ENCODE measurements at places on chromosomes 12 and 14.

GRCh38 chr12:53068811-53069585 lies 10.2 kb downstream of the SPRYD3 start:
- DNase-seq = no peak

DNA sequence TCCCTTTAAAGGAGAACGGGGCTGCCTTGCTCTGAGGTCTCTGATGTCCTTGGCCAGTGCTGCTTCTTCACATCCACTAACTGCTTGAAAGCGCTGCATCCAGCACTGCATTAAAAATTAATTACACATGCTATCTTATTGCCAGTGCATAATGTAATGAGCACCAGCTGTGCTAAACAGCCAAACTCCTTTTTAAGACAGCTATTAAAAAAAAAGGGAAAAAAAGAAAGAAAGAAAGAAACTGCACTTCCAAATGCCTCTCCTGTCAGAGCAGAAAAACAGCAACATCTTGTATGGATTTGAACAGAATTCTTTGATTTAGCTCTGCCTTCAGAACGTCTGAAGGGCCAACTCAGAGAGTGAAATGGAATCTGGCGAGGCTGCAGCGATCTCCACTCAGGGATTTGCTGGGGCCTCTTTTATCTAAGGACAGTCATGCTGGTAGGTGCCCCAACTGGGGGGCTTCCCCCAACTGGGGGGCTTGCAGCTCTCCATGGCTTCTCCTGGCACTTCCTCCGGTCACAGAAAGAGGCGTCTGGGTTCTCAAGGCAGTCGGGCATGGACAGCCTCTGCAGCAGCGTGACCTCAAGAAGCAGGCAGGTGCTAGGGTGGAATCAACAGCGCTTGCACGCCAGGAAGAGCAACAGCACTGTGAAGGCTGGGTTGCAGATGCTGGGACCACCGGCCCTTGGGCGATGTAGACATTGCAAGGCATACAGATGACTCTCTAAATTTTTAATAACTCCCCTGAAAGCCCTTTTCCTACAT lies 46.4 kb downstream of the BCL11B start:
- DNase-seq = no peak

GRCh38 chr14:35250319-35250718 lies 41.9 kb upstream of the PSMA6 start:
- no peak for DNase-seq

GRCh38 chr14:20539906-20540305 lies 20.9 kb downstream of the RNASE9 start:
- no peak for DNase-seq

- no peak for DNase-seq
Measured at GRCh38 chr14:71661441-71661840, 270.8 kb upstream of the RGS6 start.

- DNase-seq = no peak
Measured at GRCh38 chr14:51849097-51849496, 11.3 kb upstream of the GNG2 start.

DNA sequence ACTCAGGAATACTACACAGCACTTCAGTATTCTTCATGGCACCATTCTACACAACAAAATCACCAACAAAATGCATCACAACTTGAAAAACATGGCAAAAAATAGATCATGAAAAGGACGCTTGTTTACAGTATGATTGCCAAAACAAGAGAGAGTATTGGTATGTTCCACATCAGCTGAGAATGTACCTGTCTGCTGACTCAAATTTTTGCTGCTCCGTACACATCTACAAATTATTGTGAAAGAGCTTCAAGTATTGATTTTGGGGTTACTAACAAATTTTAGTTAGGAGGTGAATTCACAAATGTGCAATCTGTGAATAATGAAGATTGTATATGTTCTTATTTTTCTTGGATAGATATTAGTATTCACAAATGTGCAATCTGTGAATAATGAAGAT lies 105.4 kb downstream of the GPHN start:
- no peak for DNase-seq

- no peak for DNase-seq
Measured at GRCh38 chr12:103205906-103206305, 248.4 kb downstream of the ASCL1 start.

DNA sequence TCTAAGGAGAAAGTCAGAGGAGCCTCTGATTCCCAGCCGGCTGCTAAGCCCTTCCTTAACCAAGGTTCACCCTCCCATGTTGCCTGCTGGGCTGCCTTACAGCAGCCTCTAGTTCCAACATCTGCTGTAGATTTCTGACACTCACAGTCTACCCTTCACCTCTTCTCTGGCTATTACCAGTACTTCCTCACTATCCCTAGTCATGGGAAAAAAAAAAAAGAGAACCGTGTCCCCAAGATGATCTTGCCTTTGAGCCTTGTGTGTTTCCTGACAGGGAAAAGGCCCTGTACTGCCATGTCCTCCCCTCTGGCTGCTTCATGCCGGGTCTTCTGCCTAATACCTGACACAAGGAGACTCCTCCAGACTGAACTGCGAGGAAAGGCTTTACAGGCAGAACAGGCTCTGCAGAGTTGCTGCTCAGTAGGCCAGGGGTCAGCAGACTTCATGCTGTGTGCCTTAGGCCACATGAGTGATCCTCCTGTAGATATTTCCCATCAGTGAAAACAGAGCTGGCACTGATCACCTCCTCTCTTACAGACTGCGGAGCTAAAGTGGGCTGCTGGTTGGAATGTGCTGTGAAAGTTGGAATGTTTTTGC lies 46.8 kb downstream of the PRKCH start:
- DNase-seq = no peak

DNA sequence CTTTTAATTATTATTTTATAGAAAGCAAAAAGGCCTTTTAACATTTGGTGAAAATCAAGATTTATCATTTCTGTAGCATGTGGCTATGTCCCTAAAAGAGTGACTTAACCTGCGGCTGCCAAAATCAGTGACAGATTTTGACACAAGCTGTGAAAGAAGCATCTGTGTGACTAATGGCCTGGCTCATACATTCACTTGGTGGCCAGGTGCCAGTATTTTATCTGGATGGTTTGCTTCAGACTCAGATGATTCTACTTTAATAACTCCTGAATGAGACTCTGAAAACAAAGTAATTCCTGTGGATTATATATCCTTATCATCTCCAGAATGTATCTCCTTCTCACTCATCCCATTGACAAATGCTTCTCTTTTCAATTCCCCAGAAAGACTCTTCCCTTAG lies 103.0 kb downstream of the FSCB start:
- DNase-seq = no peak

DNA sequence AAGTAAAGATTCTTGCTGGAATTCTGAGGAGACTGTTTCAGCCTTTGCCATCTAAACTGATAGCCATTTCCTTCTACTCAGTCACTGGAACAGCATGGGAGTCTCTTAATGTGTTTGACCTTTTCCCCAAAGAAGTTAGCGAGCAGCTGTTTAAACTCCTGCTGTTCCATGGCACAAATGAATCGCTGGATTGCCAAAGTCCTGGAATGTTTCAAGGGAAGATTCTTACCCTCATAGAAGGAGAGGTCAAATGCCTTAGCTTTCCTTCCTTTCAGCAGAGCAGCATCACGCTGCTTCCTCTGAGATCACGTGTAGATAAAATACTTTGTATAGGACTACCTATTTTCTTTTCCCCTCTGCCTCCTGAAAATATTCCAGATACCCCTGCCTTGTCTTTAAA lies 10.5 kb upstream of the NR2C1 start:
- no peak for DNase-seq
